Hematopoietic multipotent progenitor cell treated with erythropoietin and hydrocortisone succinate and interleukin-3 and kit ligand, for 17 days (in vitro differentiated cells): ENCODE measurements at places on chromosomes 2 and 18.

DNA sequence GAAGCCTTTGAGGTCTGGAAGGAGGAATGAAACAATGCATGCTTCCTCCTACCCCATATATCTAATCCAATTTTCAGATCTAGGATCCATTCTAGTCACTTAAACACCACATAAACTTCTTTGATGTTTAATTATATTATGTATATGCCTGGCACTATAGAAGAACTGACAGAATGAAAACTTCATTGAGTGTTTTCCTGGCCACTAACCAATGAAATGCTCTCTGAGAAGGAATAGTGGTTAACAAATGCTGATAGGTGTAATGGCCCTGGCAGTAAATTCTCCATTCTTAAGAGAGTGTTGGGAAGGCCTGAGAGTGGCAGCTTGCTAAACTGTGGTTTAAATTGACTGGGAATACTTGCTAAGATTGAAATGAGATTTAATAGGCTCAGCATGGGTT is 710.0 kb downstream of the LRRTM4 start:
- DNase-seq, result no peak

- DNase-seq, result no peak
Observed at GRCh38 chr2:188956961-188957360, 17.2 kb upstream of the COL3A1 start.

- DNase-seq, result no peak
Observed at GRCh38 chr2:237896507-237896892, 37.1 kb downstream of the RAMP1 start.

GRCh38 chr18:66013969-66014368 is 263.2 kb downstream of the CDH7 start:
- no peak for DNase-seq

GRCh38 chr2:62857139-62857931 is 151.8 kb downstream of the EHBP1 start:
- no peak for DNase-seq

DNA sequence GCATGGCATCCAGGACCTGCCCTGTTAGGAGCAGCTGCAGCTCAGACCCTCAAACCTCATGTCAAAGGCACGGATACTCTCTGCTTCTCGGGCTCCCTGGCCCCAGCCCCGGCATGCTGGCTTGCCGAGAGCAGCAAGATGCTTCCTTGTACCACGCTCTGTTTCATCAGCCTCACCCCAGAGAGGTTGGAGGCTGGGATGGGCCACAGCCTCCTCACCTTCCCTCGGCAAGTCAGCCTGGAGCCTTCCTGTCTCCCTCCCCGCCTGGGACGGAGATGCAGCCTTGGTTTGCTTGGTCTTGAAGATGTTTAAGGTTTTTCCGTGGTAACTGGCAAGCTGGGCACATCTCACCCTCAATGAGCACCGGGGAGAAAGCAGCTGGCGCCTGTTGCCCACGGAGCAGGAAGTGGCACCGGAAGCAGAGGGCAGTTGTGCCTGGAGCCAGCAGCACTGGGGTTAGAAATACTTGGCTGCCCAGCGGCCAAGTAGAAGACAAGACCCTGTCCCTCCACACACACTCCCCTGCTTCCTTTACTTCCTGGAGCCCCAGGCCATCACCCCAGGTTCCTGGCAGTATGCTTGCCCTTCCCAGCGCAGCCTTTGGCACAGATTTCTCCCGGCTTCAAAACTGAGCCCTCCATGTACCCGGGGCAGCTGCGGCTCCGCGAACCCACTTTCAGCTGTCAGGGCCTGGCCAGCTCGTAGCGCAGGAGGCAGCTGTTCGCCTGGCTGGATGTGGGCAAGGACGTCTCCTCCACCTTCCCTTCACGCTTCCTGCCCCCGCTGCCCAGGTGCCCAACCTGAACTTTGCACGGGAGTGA is 17.4 kb downstream of the FBLN7 start:
- DNase-seq, result no peak

DNA sequence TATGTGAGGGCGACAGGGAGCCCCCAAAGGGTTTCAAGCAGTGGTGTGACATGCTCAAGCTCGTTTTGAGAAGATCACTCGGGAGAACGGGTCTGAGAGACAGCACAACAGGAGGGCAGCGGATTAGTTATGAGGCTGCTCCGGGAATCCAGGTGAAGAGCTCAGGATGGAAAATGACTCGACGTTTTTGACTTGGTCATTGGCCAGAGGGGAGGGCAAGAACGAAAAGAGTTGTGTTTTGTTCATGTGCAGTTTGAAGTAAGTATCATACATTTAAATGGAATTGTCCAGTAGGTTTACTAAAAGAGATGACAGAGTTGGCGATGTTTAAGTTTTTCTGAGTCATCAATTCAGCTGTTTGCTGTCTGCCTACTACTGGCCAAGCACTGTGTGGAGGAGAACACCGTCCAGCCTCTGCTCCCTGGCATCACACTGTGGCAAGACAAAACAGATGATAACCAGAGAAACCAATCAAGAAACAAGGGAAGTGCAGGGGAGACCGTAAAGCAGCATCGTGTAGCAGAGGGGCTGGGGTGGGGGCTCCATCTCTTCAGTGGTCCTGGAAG is 25.3 kb upstream of the ANXA4 start:
- DNase-seq, result no peak

- no peak for DNase-seq
Observed at GRCh38 chr2:129281791-129282530, 697.5 kb upstream of the RAB6C start.

DNA sequence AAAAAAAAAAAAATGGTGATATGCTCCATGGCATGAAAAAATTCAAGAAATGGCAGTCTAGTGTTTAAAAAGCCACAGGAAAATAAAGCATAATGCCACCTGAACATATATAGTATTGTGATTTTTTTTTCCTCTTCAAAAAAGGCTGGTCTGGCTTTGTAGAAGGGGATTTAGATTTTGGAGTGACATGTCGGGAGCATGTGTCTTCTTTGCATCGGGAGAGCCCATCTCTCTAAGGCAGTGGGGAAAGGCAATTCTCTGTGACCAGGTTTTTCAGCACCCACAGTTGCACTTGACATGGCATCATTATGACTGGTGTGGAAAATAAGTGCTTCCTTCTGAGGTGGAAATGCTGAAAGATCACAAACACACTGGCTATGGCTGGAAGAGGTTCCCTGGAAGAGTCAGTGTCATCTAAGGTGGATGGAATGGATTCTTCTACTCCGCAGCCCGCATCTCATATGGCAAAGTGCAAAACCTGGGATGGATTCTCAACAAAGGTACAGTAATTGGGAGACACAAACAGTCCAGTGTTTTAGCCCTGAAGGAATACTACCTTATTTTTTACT is 172.5 kb downstream of the AGAP1 start:
- DNase-seq, result peak; percentile 51

DNA sequence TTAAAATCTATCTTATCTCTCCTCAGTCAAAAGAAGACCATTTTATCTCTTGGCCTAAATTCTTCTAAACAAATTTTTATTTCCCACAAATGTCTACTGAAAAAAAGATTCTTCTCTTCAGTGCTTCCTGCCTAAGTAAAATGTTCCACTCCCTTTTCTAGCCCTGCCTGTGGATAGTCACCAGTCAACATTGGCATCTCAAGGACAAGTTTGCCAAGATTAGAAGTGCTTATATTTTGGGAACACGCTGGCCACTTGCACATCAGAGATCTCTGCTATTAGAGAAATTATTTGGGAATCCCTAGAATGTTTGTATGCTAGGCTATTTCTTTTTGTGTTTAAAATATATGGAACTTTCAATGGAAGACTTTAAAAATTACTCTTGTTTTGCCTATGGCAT is 758.2 kb upstream of the CDH7 start:
- no peak for DNase-seq

DNA sequence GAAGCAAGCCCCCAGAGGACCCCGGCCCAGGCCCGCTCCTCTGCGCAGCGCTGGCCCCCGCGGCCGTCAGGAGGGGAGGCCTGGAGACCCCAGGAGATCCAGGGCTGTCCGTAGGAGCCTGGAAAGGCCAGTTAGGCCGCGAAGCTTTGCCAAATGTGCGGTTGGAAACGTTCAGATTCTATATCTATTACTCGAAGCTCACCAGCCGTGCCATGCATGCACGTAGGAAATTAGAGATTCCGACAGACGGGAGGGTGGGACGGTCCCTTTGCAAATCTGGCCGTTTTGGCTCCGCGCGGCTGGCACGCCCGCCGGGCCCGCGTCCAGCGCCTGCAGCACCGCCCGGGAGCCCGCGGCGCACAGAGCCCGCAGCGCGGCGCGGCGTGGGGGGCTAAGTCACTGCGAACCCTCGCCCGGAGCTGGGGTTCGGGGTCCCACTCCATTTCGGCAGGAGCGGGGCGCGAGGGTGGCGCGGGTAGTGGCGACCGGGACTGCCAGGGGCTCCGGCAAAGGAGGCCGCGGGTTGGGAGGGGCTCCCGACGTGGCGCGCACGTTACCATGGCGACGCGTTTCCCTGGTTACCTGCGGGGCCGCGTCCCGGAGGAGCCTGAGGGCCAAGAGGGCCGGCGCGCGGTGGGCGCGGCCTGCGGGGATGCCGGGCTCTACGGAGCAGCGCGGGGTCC is 488.6 kb upstream of the SMIM21 start:
- DNase-seq, result no peak

- DNase-seq, result no peak
Observed at GRCh38 chr18:11008505-11008904, 140.9 kb downstream of the PIEZO2 start.

- DNase-seq, result no peak
Observed at GRCh38 chr2:173496746-173497145, 142.1 kb downstream of the CDCA7 start.

- DNase-seq, result no peak
Observed at GRCh38 chr18:11745521-11745920, 56.5 kb downstream of the GNAL start.

DNA sequence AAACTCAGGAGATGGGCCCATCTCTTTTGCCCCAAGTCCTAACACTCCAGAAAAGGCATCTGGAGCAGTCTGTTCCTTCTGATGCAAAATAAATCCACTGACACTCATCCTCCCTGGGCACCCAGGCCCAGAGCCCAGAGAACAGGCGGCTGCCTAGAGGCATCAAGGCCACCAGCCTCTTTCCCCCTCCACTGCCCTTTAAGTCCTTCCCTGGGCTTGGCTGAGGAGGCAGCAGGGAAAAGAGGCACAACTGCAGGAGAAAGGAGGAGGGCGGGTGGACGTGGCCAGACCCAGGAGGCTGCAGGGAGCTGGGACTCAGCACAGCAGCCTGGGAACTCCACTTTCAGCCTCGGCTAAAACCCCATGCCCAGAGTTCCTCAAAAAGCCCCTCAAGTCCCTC is 99.7 kb upstream of the ID2 start:
- DNase-seq, result no peak

- no peak for DNase-seq
Observed at GRCh38 chr2:222548992-222549391, 106.9 kb downstream of the FARSB start.

GRCh38 chr18:48875314-48875941 is 75.3 kb downstream of the SMAD7 start:
- no peak for DNase-seq

GRCh38 chr2:241853651-241854341 is 4.9 kb downstream of the PDCD1 start:
- DNase-seq, result no peak

DNA sequence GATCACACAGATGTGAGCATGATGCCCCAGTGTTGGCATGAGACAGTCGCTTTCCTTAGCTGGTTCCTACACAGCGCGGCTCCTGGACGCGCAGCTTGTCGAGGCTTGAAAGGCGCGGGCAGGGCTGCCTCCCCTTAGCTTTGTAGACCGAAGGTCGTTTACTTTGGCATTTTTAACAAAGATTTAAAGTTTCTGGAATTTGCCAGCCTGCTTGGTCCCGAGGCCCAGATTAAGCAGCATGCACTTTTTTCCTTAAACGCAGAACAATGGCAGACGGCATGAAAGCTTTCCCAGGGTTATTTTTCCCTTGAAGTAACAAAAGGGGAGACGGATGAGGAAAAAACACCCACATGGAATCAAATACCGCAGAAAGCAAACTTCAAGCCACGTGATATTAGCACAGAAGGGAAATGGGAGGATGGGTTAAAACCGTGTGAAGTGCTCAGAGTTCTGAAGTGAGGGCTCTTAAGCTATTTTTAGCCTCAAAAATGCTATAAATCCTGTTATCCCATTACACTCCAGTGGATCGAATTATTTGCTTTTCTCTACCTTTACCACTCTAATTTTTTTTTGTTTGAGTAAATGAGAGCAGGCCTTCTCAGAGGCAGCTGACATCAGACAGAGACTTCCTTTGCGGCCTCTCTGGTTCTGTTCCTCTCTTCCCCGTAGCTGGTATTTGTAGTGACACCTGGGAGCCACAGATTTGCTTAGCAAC is 55.7 kb downstream of the NPAS2 start:
- DNase-seq, result no peak

DNA sequence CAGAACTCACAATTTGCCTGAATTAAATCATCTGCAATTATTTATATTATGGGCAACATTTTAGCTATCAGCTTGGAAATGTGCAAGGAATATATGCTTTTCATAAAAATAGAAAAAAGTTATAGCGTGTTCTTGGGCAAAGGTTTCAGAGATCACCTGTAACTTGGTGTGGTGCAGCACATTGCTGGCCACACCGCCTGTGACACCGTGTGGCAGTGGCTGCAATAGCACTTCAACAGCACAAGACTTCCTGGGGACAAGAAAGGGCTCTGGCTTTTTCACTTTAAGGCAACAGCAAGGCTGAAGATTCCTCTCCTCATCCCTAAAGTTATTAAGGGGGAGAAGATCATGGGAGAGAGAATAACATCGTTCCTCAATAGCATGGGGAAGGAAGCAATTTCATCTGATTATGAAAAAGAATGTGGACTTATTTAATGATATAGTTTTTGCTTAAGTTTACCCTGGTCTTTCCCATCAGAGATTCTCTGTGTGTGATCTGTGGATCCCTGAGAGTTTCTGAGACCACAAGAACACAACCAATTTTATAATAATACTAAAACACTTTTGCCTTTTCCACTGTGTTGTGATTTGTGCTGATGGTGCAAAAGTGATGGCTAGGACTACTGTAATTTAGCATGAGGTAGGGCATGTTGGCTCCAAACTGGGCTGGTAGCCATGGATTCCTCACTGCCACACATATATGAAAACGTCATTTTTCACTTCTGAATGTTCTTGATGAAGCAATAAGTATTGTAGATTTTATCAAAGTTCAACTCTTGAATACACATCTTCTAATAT is 15.0 kb upstream of the SERPINB3 start:
- no peak for DNase-seq

DNA sequence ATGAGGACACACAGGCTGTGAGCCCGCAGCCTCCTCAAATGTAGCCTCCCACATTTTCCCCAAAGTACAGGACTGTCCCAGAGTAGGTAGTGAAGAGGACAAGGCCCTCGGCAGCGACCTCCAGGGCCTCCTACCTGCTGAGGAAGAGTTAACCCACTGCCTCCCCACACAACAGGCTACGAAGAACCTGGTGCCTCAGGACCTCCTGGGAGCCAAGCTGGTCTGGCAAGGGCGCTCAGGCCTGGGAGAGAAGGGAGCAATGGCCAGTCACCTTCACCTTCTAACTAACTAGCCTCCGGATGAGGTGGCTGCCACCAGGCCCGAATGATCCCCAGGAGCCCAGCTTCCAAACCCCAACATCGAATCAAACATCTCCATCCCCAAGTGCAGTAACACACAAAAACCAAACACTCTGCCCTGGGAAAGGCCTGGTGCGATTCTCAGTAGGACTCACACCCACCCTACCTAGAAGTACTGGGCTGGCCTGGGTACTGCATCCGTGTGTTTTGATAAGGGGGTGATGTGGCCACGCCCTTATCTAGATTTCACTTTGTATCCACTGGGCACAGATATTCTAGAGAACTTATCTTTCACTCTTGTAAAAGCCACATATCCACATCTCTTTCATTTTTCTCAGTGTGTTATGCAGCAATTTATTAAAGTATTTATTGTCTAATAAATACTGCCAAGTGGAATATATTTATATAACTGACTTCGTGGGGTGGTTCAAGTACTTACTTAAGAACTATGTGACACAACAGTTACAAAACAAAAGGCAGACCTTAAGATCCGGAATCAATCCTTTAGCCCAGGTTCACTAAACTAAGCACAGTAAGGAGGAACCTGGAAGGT is 9.7 kb downstream of the ERFE start:
- peak; percentile 83 for DNase-seq
